Esophagus muscularis mucosa (tissue), 4 donors: ENCODE measurements at places on chromosomes 13 and 19.

- peaks cover 17% of the 10 kb centered on the region for H3K4me1 ChIP-seq
- H3K27me3 ChIP-seq: no peaks in the 10 kb centered on the region
- H3K4me3 ChIP-seq: no peak overlapping the region
Observed at GRCh38 chr13:37870895-37871550, 1.5 kb upstream of the TRPC4 start.

GRCh38 chr19:49067554-49067953 lies 2.9 kb upstream of the NTF4 start:
- H3K27ac ChIP-seq: no peak overlapping the region
- no peaks in the 10 kb centered on the region for H3K36me3 ChIP-seq
- DNase-seq: no peak
- H3K4me1 ChIP-seq: peaks cover 19% of the 10 kb centered on the region
- no peak overlapping the region for H3K4me3 ChIP-seq

DNA sequence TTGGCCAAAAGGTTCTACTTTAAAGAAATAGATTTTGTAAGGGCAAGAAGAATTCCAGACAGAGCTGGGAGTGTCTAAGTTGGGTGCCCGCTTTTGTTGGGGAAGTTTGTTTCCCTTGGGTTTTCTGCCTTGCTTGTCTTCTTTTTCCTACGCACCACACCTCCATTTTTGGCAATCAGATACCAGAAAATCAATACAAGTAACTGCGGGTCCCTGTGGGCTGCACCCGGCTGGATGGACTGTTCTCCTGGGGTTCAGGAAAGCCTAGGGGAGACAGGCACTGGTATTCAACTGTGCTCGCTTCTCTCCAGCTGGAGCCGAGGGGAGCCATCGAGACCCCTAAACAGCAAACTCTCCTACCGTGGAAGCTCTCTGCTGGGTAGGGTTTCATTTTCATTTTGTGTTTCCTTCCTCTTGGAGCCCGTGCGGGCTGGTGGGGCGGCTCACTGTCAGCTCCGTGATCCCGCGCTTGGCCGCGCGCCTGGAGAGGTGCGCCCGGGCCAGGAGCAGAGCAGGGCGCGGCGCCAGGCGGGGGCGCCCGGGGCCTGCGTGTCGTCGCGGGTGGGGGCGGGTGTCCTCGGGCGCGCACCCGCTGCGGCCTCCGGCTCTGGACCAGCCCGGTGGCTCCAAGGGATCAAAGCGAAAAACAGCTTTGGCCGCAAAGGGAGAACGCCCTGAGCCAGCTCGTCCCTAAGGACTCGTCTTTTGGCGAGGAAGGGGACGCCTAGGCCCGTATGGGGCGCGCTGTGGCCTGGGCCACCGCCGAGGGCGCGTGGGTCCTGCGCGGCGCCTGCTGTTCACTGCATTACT lies 347.2 kb downstream of the ZNF536 start:
- H3K4me1 ChIP-seq: peaks cover 16% of the 10 kb centered on the region
- peak overlapping the region; percentile 85 for H3K27ac ChIP-seq
- H3K36me3 ChIP-seq: no peaks in the 10 kb centered on the region

GRCh38 chr19:29671393-29672160 lies 6.3 kb downstream of the PLEKHF1 start:
- H3K36me3 ChIP-seq: peaks cover 20% of the 10 kb centered on the region
- H3K27ac ChIP-seq: peak overlapping the region; percentile 63
- H3K4me1 ChIP-seq: peaks cover 83% of the 10 kb centered on the region
- peak overlapping the region; percentile 3 for H3K4me3 ChIP-seq
- H3K27me3 ChIP-seq: no peaks in the 10 kb centered on the region

- no peak for DNase-seq
- no peaks in the 10 kb centered on the region for H3K27me3 ChIP-seq
- peaks cover 25% of the 10 kb centered on the region for H3K36me3 ChIP-seq
Observed at GRCh38 chr13:112486386-112487126, 101.4 kb downstream of the TUBGCP3 start.

- no peaks in the 10 kb centered on the region for H3K27me3 ChIP-seq
- H3K4me1 ChIP-seq: no peaks in the 10 kb centered on the region
- H3K36me3 ChIP-seq: no peaks in the 10 kb centered on the region
- DNase-seq: no peak
- no peak within 1 kb of the TSS for H3K27ac ChIP-seq
Observed at GRCh38 chr19:51034704-51035103, at the start of gene KLK12. TSS of gene KLK12 (minus strand) at chr19:51035002. CDS start at chr19:51034621, 381 bp downstream.

- H3K27ac ChIP-seq: no peak overlapping the region
- no peaks in the 10 kb centered on the region for H3K4me1 ChIP-seq
- no peaks in the 10 kb centered on the region for H3K27me3 ChIP-seq
- H3K36me3 ChIP-seq: no peaks in the 10 kb centered on the region
Observed at GRCh38 chr13:27541386-27541785, 78.9 kb downstream of the LNX2 start.
